Activated T-helper 1 cell treated with anti-CD3 and anti-CD28 coated beads, Interleukin-2, amount 50 U/mL, for 16 hours (primary cell): ENCODE measurements at places on chromosomes 7 and 10.
A peak's percentile ranks its signal among the peaks of the same experiment; 100 is the strongest.

- no peak for DNase-seq
Measured at GRCh38 chr7:24939416-24939815, 40.6 kb downstream of the OSBPL3 start.

- no peak for DNase-seq
Measured at GRCh38 chr7:13278020-13278419, 590.6 kb downstream of the ARL4A start.

GRCh38 chr7:114854369-114854768, 67.5 kb upstream of the MDFIC start:
- no peak for DNase-seq

DNA sequence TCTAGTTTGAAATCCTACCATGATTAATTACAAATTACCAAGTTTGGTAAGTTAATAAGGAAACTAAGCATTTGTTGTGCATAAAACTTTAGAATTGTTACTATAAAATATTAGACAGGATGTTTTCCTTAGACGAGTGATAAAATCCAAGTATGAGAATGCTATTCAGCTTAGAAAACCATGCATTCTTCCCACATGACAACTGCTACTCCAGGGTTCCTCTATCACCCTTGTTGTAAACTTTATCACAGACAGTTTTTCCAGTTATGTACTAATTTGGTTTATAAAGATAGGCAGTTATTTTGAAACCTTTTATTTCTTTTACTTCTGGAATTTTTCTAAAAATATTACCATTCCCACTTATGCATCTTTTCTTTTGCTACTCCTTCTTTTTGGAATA, 52.0 kb downstream of the SIRT1 start:
- no peak for DNase-seq

DNA sequence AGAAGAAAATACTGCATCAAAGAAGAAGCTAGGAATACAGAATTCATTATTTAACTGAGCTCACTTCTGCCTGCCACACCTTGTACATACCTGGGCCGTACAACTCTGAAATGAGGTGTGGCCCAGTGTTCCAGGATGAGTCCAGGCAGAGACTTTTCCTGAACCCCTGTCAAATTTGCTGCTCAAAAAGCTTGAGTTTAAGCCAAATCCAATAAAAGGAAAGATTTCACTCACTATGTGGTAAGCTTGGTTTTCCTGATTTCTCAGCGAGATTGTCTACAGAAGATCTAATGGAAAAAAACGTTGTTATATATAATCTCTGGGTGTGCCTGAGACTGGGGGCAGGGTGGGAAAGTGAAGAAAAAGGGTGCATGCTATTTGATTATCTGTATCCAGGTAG, 72.1 kb upstream of the EGFR start:
- DNase-seq, result no peak

DNA sequence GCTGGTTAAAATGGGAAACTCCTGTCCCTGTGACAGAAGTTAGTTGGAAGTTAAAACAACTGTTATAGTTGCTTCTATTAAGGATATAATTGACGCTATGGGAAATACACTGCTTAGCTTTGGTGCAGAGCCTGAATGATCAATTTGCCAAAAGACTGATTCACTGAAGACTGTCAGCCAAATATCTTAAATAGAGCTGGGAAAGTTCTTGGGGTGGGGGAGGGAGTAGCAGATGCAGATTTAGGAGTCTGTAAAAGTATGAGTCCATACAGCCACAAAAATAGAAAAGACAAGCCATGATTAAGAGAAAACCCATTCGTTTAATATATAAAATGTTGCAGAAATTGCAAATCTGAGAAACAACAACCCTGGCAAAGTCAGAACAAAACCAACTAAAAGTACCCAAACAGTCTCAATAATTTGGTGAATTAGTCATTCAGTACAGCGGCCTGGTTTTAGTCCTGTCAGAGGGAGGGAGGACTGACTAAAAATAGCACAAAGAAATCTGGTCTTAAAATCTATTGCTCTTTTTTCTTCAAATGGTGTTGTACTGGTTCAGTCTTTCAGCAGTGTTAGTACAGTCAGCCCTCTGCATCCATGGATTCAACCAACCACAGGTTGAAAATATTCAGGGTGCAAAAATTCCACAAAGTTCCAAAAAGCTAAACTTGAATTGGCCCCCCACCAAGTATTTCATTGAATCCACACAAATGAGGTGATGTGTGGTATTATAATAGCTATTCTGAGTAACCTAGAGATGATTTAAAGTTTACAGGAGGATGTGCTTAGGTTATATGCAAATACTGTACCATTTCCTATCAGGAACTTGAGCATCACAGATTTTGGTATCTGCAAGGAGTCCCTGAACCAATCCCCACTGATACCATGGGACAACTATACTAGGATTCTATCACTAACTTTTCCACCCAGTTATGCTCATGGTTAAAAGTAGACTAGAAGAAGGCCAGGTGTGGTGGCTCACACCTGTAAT, 30.0 kb downstream of the STK17A start:
- no peak for DNase-seq

- DNase-seq, result no peak
Measured at GRCh38 chr7:158646766-158647474, 57.7 kb downstream of the NCAPG2 start.

DNA sequence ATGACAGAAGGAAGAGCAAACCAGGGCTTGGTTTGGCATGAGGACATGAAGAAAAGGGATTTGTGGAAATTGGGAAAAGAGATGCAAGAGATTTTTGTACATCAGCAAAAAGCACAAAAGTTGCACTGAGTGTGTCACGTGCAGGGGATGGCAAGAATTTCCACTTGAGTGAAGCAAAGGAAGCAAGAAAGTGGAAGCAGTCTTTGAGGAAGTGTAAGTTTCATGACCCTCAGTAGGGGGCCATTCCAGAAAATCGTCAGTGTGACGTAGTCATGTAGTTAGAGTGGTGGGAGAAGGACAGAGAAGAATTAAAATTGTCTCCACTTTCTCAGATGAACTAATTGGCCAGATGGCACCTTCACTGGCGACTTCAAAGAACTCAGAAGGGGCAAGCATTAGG, 123.3 kb upstream of the FZD1 start:
- DNase-seq, result no peak

DNA sequence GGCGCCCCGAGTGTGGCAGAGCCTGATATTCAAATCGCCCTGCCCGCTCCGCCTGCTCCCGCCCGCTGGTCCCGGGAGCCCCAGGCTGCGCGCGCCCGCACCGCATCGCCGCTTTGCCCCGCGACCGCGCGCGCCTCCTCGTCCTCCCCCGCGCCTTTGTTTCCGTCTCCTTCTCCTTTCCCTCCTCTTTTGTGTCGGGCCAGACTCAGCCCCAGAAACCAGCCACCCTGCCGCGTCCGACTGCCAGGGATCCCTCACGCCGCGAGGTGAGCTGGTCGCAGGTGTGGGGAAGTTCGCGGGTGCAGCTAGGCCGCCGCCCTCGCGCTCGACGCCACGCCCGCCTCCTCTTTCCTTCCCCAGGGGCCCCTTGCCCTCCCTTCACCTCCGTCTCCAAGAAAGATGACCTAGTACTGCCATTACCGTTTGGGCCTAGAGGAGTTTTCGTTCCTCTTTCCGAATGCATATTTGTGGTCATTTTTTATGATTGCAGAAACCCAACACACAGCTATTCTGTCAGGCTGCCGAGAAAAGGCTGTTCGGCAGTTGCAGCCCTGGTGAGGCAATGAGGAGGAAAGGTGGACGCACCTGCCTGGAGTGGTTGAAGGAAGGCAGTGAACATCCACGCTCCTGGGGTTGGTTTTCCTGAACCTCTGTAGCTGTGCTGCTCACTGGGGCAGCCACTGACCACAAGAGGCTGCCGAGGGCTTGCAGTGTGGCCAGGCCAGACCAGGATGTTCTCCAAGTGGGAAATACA, 107.3 kb downstream of the SNX10 start:
- DNase-seq, result no peak

GRCh38 chr10:110304394-110304779, 333 bp downstream of the SMNDC1 start:
- peak; percentile 17 for DNase-seq

DNA sequence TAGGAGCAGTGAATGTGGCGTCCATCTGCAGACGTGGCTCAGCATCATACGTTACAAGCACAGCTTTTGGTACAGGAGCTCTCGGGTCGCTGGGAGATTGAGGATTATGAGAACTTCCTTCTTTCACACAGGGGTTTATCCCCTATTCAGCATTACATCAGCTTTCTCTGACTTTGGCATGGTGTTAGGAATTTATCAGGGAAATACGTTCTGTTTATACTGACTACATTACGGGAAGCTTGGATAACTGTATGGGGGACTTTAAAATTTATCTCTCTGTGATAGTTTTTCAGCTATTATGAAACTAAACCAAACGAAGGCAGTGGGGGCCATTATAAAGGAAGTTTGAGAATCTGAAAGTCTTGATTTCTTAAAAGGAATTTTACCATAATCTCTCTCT, 110.1 kb upstream of the INSYN2A start:
- DNase-seq, result no peak

- DNase-seq, result no peak
Measured at GRCh38 chr10:129373718-129374117, 93.3 kb upstream of the MGMT start.

- no peak for DNase-seq
Measured at GRCh38 chr7:149286811-149287400, 24.9 kb downstream of the ZNF783 start.

GRCh38 chr7:96026010-96026409, 253.7 kb downstream of the DYNC1I1 start:
- DNase-seq, result no peak

DNA sequence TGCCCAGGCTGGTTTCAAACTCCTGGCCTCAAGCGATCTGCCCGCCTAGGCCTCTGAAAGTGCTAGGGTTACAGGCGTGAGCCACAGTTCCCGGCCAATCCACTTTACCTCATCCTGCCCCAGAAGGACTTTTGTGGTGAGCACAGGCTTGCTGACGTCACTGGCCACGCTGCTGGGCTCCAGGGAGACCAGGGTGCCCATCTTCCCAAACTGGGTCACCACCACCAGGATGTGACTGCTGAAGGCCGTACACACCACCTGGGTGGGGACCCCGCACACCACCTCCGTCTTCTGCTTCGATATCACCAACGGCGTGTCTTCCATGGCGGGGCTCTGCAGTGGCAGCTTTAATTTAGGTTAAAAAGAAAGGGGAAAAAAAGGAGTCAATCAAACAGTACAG, 816 bp downstream of the PSMG3 start:
- no peak for DNase-seq

DNA sequence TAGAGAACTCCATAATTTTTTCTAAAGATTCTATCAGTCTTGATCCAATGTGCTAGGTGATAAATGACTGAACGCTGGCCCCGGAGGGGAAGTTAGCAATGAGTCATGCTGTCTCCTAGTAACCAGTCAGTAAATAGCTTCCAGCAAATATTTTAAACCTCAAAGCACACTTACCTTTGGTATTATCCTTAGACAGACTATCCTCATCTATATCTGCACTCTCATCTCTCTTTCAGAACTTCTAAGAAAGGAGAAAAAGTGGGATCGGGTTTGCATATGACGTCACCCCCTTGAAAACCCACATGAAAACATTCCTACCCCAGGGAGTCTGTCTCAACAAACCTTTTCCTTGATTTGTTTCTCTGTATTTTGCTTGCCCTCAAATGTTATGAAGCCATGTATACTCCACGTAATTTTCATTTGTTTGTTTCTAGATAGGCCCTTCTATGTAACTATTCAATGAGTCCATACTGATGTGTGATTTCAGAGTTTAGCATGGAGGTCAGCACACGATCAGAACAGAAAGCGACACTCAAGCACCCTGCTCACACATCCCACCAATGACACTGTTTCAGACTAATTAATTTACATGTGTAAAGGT, 174.9 kb upstream of the NRP1 start:
- no peak for DNase-seq

GRCh38 chr7:133827707-133828623, 299.2 kb upstream of the LRGUK start:
- no peak for DNase-seq

- DNase-seq, result no peak
Measured at GRCh38 chr7:108360058-108360800, 96.0 kb downstream of the NRCAM start.

DNA sequence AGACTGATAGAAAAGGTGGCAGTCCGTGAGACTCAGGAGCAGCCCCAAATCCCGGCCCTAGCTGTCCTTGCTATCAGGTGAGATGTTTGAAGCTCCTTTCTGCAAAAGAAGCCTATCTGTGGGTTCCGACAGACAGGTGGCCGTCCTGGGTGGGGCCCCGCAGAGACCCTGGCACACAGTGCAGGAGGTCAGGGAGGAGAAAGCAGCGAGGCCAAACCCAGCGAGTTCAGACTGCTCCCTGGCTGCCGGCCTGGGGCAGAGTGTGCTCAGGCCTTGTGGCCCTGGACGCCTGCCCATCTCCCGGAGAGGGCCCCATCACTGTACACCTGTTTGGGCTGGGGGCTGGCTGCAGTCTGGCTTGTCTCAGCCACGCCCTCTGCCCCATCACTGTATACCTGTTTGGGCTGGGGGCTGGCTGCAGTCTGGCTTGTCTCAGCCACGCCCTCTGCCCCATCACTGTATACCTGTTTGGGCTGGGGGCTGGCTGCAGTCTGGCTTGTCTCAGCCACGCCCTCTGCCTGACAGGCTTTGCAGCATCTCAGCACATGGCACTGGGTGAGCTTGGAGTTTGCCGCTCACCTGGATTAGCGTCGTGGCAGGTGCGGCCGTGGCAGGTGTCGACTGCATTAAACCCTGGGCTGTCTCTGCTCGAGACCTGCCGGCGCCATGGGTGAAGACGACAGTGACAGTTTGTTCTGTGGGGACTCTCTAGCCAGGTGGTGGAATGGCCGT, 11.8 kb upstream of the PRKAR1B start:
- no peak for DNase-seq

DNA sequence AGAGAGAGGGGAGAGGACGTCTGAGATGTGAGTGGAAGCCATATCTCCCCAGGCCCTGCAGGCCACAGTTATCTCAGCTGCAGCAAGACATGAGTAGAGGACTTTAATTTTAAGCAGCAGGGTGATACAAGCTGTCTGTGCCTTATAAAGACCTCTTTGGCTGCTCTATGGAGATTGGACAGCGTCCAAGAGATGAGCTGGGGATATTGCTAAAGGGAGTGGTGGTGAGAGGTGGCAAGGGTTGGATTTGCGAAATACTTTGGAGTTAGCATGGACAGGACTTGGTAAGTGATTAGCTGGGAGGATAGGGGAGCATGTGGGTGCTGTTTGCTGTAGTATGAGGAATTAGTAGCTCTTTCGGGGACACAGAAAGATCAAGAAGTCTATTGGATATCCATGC, 191.8 kb downstream of the CACNB2 start:
- DNase-seq, result no peak

- no peak for DNase-seq
Measured at GRCh38 chr10:89332123-89332633, 4.4 kb downstream of the IFIT3 start.

- DNase-seq, result no peak
Measured at GRCh38 chr7:26587536-26587935, 276.9 kb downstream of the SKAP2 start.

DNA sequence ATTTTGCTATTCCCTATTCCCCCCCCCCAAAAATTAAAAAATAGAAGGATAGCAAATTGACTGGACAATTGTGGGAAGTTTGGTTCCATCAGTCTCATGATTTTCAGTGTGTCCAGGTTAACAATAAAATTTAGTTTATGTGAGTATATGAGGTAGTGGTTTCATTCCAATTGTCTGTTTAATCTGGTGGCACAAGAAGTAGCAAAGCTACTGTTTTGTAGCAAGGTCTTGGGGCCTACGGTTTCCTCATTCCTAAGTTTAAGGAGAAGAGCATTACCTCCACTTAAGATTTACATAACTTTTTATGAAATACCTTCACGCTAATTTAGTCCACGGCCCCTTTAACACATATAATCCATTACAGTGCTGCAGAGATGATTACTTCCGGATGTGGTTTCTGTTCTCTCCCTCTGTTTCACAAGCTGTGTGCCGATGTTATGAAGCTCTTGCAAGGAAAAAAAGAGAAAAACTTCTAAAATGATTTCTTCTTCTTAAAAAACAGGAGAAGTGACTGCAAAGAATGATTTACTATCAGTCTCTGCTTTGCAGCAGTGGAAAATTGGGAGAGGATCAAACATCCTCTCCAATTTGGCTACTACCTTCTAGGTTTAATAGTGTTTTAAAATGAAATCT, 32.7 kb upstream of the NPVF start:
- no peak for DNase-seq
